ENCODE measurements at places on chromosomes 4 and X.

DNA sequence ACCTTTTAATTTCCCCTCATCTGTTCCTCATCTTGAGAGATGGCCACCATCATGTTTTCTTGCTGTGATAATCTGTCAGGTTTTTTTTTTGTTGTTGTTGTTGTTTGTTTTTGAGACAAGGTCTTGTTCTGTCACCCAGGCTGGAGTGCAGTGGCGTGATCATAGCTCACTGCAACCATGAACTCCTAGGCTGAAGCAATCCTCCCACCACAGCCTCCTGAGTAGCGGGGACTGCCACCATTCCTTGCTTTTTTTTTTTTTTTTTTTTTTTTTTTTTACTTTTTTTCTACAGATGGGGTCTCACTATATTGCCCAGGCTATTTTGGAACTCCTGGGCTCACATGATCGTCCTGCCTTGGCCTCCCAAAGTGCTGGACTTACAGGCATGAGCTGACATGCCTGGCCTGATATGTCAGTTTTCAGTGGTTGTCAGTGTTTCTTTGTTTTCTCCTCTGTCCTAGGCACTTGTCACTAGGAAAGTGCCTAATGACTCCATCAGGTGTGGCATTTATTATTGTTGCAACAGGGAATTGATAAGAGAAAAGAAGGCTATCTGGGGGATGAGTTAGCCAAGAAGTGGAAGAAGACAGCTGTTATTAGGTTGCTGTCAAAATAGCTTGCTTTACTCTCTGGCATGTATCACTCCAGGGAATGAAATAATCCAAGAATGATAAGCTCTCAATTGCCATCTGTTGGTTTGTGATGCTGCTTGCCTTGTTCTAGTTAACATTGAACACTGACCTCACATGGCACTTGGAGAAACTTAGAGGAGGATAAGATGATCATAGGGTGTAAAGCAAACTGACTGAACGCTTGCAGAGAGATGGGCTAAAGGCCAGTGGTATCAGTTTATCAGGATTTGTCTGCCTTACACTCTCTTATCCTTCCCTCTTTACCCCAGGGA is 41.7 kb downstream of the TMEM164 start:
- no peak for DNase-seq

DNA sequence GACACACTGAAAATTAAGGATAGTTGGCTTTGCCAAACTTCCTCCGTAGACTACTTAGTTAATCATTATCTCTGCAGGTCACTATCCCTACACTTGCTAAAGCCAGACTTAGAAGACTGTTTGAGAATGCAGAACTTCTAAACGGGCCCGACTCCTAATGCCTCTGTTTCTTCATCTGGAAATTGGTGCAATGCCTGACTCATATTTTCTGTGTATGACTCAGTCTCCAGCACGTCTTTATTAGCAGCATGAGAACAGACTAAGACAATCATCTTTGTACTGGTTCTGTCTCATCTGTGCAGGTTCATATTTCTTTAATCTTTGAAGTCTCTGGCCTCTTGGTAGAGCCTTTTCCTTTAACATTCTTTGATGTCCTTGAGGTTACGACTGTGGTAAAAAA is 411.9 kb upstream of the ACTRT1 start:
- peak; percentile 59 for DNase-seq

- peak; percentile 27 for DNase-seq
These were observed 150.9 kb downstream of the SLC10A7 start for GRCh38 chr4:146370841-146371240.

DNA sequence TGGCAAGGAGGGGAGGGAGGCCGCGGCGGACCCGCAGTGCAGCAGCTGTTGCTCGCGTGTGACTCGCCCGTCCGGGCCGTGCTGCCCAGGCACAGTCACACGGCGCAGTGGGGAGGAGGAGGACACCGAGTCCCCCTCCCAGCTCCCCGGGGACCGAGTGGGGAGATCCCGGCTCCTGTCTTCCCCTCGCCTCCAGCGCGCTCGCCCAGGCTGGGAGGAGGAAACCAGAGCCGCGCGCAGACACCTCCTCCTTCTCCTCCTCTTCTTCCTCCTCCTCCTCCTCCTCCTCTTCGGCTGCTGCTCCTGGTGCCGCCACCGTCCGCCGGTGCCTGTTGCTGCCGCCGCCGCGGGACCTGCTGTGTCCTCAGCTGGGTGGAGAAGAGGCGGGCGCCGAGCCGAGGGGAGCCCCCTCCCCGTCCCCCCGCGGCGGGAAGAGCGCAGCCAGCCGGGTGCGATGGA is at the start of gene TBC1D1:
TBC1D1 (plus strand) TSS at position 284 of the 459 bp plus-strand sequence. CDS start 11,012 bp downstream, outside the sequence.
- DNase-seq, result no peak

DNA sequence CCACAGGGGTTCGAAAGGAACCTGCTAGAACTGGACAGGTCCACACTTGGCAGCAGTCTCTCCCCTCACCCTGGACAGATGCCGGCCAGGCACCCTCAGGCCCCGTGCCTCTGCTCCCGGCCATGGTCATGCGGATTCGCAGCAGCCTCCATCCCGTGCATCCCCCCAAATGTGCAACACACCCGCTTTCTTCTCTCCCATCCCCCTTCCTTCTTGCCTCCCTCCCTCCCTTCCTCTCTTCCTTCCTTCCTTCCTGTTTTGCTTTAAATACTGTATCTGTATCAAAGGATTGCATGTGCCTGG is 35.0 kb upstream of the HMX1 start:
- no peak for DNase-seq

- DNase-seq, result no peak
These were observed 194.4 kb downstream of the COX18 start for GRCh38 chr4:72875138-72875537.

DNA sequence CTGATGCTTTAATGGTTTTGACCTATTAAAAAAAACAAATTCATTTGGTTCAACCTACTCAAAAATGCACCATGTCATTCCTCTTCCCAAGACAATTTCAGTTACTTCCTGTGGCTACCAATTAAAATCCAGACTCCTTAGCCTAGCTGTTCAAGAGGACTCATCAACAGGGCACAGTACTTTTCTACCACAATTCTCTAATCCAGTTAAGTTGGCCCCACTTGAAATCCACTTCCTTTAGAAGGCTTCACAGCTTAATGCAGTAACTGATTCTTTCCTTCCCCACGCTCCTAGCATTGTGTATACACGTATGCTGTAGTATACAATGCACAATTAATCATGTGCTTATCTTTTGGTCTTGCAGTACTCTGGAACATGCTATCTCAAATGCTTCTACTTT is 129.8 kb downstream of the UGT8 start:
- no peak for DNase-seq

All from fibroblast of skin of right quadriceps (primary cell).